ENCODE measurements at places on chromosomes 3 and 15.

DNA sequence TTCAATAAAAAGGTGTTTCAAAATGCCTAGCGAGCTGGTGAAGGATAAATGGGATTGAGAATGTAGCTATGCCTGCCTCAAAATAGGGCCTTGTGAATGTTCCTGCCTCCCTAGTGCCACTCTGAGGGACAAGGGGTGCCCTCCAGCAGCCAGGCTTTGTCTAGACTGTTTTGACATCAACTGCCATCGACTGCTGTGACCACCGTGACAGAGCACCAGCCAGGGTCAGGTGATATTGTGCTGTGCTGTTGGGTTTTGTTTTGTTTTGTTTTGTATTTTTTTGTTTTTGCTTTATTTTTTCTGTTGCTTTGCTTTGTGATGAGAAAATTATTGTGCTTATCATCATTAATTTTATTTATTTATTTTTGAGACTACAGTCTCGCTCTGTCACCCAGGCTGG lies 144.8 kb downstream of the SMAD6 start:
- no peak for DNase-seq

- no peak for DNase-seq
Measured at GRCh38 chr3:130823241-130823884, 70.5 kb upstream of the ATP2C1 start.

DNA sequence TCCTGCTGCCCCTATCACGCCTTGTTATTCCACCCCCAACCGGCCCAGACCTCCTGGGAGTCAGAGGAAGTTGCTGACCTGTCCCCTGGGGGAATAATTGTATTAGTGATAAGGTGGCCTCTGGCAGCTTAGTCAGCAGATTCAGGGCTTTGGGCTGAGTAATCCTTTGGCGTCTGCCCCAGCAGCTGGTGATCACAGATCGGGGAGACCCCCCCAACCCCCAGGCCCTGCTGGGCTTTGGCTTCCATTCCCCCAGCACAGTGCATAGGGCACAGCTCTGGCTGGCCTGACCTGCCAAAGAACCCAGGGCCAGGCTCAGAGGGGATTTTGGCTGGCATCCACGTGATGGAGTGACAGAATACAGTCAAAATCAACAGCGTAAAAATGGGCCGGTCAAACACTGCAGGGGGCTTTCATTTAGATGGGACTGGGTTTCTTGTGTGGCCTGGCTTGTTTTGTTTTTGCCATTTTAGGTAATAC lies 3.9 kb upstream of the NR2E3 start:
- no peak for DNase-seq

- no peak for DNase-seq
Measured at GRCh38 chr15:81859737-81860516, 185.9 kb downstream of the MEX3B start.

GRCh38 chr3:151154566-151154965 lies 48.5 kb downstream of the GPR171 start:
- DNase-seq, result no peak

GRCh38 chr3:170695486-170696064 lies 109.7 kb upstream of the SLC7A14 start:
- no peak for DNase-seq

- DNase-seq, result no peak
Measured at GRCh38 chr3:31237887-31238286, 294.8 kb upstream of the STT3B start.

- no peak for DNase-seq
Measured at GRCh38 chr15:39096608-39097205, 484.2 kb upstream of the THBS1 start.

DNA sequence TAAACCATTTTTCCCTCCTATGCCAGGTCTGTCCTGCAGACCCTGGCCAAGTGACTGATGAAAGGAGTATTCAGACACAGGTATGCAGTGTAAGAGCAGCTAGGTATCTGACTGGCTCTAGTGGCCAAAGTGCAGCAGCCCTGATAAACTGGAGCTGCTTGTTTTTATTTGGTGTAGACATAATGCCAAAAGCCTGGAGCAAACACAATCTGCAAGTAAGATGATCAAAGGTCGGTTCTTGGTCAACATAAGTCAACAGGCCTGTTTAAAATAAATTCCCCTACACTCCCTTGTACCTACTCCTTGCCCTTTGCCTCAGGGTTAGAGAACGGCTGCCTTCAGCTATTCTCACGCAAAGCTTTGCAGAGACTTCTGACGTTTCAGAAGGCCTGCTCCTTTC lies 1003.1 kb downstream of the ZPLD1 start:
- no peak for DNase-seq

GRCh38 chr3:126364130-126364695 lies 7.0 kb upstream of the KLF15 start:
- no peak for DNase-seq

GRCh38 chr15:85754989-85755388 lies 39.7 kb downstream of the KLHL25 start:
- DNase-seq, result no peak

GRCh38 chr3:106116733-106117489 lies 248.1 kb upstream of the CBLB start:
- DNase-seq, result no peak

DNA sequence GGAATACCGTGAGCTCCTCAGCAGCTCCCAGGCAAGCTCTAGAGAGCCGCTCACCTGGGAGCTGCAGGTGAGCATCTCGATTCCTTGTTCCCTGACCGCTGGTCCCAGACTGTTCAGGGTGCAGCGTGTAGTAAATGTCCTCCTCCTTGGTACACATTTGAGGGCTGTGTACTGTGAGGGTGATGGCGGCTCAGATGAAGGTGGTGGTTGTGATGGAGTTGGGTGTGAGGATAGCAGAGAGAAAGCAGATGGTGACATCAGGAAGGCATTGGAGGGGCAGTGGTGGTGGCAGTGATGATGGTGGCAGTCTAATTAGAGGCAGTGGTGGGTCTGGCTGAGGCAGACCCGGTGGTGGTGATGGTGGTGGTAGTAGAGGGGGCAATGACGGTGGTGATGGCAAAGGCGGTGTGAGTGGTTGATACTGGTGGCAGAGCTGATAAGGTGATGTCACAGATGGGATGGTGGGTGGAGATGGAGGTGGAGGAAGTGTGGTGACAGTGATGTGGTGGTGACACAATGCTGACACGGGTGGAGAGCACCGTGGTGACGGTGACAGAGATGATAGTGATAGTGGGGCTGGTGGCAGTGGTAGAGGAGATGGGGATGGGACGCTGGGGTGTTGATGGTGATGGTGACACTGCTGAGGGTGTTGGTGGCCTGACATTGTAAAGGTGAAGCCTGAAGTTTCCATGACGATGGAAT lies at the start of gene DNAJB8:
Gene DNAJB8 (minus strand): TSS at position 51 of the 702 bp plus-strand sequence. CDS start 3,645 bp downstream, outside the sequence.
- peak; percentile 23 for DNase-seq

DNA sequence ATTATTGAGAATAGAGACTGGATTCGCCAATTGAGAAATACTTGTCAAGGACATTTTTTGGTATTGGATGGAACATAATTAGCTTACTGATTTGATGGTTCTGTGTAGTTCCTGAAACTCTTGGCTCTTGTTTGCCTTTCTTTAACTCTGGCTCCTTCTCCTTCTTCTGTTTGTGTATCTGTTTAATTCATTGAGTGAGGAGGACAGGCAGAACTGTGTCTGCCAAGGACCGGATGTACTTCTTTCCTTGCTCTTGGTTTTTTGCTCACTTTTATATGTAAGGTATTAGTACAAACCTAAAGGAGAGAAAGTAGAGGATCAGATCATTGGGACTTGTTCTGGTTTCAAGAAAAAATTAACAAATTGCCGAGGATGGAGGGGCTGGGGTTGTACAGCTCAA lies 48.9 kb downstream of the TCF12 start:
- no peak for DNase-seq

DNA sequence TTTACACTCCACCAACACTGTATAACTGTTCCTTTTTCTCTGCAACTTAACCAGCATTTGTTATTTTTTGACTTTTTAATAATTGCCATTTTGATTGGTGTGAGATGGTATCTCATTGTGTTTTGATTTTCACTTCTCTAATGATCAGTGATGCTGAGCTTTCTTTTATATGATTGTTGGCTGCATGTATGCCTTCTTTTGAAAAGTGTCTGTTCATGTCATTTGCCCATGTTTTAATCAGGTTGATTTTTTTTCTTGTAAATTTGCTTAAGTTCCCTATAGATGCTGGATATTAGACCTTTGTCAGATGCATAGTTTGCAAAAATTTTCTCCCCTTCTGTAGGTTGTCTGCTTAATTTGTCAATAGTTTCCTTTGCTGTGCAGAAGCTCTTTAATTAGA lies 263.0 kb downstream of the MBNL1 start:
- no peak for DNase-seq

GRCh38 chr3:66823532-66823931 lies 174.6 kb upstream of the KBTBD8 start:
- no peak for DNase-seq

- DNase-seq, result no peak
Measured at GRCh38 chr3:138199851-138200250, 12.8 kb downstream of the ARMC8 start.

- no peak for DNase-seq
Measured at GRCh38 chr3:61638741-61639140, 77.4 kb downstream of the PTPRG start.

DNA sequence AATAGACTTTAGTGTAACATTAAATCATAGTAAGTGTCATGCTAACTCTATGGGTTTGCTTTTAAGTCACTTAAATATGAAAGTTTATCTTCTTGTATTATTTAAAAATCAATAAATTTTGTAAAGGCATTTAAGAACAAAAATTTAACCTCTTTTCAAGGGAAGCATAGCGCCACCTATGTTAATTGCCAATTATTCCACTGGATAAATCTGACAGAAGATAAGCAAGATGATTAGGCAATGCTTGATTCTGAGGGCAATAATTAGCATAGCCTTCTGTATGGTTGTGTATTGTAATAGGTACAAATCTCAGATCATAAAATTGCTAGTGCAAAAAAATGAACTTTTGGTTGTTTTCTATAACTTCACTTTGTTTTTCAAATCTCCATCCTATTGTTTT lies 560.1 kb downstream of the GRM7 start:
- no peak for DNase-seq

DNA sequence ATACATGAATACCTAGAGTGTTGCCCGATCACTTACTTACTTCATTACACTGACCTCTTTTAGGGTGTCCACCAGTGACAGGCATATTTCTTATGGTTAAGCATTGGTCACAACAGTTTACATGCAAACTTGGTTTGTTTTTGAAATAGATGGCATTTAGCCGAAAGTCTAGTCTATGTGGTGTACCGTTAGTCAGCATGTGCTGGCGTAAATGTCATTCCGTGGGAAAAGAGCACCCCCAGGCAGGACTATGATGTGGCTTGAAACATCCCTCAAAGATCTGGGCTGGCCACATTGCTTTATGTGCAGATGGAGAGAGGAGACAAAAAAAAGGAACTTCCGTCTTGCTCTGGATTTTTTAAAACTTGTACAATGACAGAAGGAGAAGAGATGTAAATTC lies 357.0 kb upstream of the ICE2 start:
- DNase-seq, result no peak

GRCh38 chr3:100003609-100004503 lies 110.4 kb downstream of the FILIP1L start:
- DNase-seq, result no peak

DNA sequence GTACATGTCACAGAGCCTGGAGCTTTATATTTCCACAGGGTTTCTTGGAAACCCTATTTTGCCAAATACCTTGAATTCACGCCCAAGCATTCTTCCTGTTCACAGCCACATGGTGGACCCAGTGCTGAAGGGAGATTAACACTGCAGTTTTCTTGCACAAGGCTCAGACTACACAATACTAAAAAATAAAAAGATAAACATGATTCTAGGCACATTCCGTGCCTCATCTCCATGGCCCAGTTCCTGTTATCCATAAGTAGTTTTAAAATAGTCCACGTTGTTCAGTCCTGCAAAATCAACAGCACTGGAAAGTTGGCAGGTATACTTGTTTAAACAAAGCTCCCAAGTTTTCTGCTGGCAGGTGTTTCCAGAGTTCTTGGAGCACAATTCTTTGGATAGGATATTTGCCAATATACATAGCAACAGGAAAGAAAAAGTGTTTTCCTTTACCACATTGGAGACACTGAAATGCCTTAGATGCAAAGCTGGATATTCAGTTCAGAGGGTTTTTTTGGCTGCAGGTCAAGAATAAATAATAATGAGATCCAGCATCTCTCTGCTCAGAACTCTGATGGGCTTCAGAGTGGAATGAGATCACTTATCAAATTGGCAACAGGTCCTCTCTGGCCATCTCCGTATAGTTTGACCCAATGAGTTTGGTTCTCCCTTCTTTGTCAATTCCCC lies 88.1 kb upstream of the TGFBR2 start:
- DNase-seq, result no peak

DNA sequence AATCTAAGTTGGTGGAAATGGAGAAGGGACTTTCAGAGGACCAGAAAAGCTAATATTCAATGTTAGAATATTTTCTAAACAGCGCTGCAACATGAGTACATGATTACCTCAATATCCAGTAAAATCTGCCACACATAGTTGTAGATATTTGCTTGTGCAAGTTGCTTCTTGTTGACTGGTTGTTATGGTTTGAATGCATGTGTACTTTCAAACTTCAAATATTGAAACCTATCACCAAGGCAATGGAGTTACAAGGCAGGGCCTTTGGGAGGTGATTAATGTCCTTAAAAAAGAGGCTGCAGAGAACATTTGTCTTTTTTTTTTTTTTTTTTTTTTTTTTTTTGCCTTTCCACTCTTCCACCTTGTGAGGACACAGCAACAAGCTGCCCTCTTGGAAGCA lies 49.9 kb downstream of the TMCO5A start:
- DNase-seq, result no peak

DNA sequence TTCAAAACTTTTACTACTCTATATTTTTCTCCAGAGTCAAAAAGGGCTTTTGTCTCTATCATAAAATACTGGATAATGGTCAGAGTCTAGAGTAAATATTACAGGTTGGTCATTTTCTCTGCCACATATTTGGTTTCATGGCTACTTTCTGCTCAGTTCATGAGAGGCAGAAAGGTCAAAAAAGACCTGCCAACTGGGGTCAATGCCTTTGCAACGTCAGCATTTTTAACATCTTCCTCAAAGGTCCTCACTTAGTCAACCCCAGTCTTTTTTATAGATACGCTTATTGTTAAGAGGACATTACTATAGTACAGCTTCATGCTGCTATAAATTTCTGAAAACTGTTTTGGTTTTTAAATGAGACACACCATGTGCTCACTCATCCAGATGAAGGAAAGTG lies 312.1 kb upstream of the ARHGEF26 start:
- no peak for DNase-seq

DNA sequence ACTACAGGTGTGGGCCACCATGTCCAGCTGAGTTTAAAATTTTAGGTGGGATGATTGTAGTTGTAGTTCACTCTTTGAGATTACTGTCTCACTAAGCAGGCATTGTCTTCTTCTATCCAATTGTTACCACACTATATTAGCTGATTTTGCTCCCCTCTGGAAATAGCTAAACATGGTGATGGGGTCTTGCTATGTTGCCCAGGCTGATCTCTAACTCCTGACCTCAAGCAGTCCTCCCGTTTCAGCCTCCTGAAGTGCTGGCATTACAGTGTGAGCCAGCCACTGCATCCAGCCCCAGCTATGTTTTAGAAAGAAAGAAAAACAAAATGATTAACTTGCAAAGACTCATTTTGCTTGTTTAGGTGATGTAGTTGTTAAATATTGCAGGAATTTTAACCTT lies 30.6 kb downstream of the YEATS2 start:
- DNase-seq, result no peak

DNA sequence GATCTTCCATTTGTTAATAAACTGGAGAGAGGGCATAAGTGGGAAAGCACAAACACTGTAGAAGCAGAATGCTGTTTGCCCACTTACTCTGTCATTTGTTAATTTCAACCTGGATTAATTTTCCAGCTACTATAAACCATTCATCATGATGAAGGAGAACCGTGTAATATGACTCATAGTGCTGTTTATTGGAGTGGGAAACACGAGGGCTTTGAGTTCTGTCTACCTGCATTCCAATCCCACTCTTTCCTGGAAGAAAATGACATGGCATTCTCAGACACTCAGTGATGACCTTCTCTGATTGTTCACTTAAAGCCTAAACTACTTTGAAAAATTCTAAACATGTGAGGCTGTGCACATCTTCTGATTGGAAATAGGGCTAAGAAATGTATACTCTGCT lies 826.7 kb downstream of the AGBL1 start:
- DNase-seq, result no peak
